CD4-positive, CD25-positive, alpha-beta regulatory T cell (primary cell): ENCODE measurements at places on chromosomes 12 and 14. TPM values are rescaled to one million over a fixed set of nuclear protein-coding genes. Genes with fewer than 3 reads are reported as not detected.
A peak's percentile ranks its signal among the peaks of the same experiment; 100 is the strongest.

Gene SAMD4A
- total RNA-seq: 7.9 TPM

Gene SLCO1A2
- total RNA-seq: not detected

Gene C3AR1
- 2.7 TPM for total RNA-seq

DNA sequence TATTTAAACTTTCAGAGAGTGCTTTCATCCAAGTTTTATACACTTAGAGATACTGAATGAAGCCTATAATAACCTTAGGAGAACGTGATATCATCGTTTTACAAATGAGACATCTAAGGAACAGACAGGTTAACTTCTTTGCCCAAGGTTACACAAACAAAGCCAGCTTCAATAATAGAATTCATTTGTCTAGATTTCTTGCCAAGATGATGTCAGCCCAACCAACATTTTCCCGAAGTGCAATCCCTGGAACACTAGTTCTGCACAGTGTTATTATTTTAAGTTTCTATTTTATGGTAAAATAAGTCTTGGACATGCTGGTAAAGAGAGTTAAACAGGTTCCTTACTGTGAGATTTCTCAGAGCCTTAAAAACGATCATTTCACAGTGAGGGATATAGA lies 174.6 kb downstream of the SLC25A21 start:
- no peaks in the 10 kb centered on the region for H3K4me1 ChIP-seq
- DNase-seq: no peak
- no peaks in the 10 kb centered on the region for H3K36me3 ChIP-seq

Gene TBX5
- not detected for total RNA-seq

GRCh38 chr14:75292101-75292563 lies 13.5 kb downstream of the FOS start:
- H3K4me1 ChIP-seq: peaks cover 29% of the 10 kb centered on the region
- no peak overlapping the region for H3K27ac ChIP-seq
- no peak overlapping the region for H3K4me3 ChIP-seq
- H3K36me3 ChIP-seq: no peaks in the 10 kb centered on the region

GRCh38 chr12:105107171-105107493 lies 399 bp upstream of the WASHC4 start:
- no peak for DNase-seq
- H3K27me3 ChIP-seq: peaks cover 15% of the 10 kb centered on the region
- H3K27ac ChIP-seq: peak overlapping the region; percentile 89
- H3K36me3 ChIP-seq: no peaks in the 10 kb centered on the region

DNA sequence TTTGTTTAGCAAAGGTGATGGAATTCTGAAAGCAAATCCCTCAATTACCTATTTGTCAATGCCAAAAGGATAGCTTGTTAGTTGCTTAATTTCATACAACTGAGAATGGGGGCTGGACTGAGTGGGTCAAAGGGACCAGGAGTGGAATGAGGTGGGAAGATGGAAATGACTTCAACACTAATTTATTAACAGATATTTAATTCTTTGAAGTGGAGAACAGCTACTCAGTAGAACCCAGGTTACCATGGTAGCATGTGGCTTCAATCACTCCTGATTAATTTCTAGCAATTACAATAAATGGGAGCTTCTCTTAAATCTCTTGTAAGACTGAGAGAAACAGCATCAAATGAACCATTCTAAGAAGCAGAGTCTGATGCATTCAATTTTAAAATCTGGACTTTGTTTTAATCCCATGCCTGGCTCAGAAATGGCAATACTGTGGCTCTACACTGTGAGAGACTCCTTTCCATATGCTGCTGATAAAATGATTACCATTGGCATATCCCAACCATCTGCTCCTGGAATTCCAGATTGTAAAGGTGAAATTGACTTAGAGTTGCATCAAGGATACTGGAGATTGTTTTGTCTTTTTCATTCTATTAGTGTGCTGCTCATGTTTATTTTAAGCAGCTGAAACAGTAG lies 607.8 kb downstream of the SNAPC1 start:
- H3K27me3 ChIP-seq: no peaks in the 10 kb centered on the region
- H3K4me1 ChIP-seq: no peaks in the 10 kb centered on the region
- no peaks in the 10 kb centered on the region for H3K36me3 ChIP-seq
- H3K27ac ChIP-seq: no peak overlapping the region
- no peak for DNase-seq
- H3K4me3 ChIP-seq: no peak overlapping the region

Gene TAS2R13
- total RNA-seq: 1.4 TPM

DNA sequence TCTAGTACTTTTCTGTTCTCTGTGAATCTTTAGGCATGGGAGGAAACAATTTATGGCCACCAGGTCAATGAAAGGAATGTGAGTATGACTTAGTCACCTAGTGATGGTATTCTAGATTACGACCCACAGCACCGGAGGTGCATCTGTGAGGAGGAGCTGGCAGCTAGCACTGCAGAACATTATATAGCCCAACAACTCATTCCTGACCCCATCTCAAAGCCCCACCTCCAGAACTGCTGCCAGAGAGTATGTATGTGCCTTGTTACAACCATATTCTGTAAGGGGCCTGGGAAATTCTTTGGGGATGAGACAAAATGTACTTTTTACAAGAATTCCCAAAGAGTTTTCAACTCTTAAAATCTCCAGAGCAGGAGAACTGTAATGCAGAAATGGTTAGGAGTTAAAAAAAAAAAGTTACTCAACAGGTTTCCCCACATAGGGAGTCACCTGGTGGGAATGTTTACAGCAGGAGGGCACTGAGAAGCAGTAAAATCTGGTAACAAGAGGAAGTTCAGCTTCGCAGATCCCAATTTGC lies 34.9 kb upstream of the CERS5 start:
- no peaks in the 10 kb centered on the region for H3K4me1 ChIP-seq
- H3K4me3 ChIP-seq: no peak overlapping the region
- no peak for DNase-seq
- H3K27me3 ChIP-seq: no peaks in the 10 kb centered on the region
- no peak overlapping the region for H3K27ac ChIP-seq

- no peak for DNase-seq
- no peak overlapping the region for H3K27ac ChIP-seq
- no peak overlapping the region for H3K4me3 ChIP-seq
- no peaks in the 10 kb centered on the region for H3K4me1 ChIP-seq
Measured at GRCh38 chr12:127311720-127312364, 955.1 kb upstream of the TMEM132C start.

DNA sequence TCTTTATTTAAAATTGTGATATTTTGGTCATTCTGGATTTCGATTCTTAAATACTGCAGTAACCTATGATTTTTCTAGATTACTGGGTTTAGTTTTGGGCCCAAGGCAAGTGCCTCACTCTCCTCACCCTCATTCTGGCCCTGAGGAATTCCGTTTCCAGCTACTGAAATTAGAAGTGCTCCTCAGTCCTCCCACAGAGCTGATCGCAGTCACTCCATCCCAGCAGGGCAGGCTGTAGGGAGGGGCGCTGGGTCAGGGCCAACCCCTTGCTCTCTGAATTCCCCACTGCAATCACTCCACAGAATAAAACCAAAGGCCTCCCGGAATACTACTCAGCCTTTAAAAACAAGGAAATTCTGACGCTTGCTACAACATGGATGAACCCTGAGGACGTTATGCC lies 66.5 kb upstream of the DIO3 start:
- H3K27ac ChIP-seq: no peak overlapping the region
- no peak overlapping the region for H3K4me3 ChIP-seq
- no peaks in the 10 kb centered on the region for H3K36me3 ChIP-seq

Gene CLEC6A
- not detected for total RNA-seq

Gene HNF1A
- total RNA-seq: not detected

Gene SLCO1B1
- not detected for total RNA-seq

Gene YLPM1
- total RNA-seq: 93.2 TPM

Gene PTGR2
- 1.1 TPM for total RNA-seq

Gene NYNRIN
- total RNA-seq: 0.22 TPM

GRCh38 chr12:27246774-27247173 lies 2.7 kb downstream of the STK38L start:
- no peak for DNase-seq
- no peaks in the 10 kb centered on the region for H3K36me3 ChIP-seq
- no peaks in the 10 kb centered on the region for H3K27me3 ChIP-seq
- peaks cover 17% of the 10 kb centered on the region for H3K4me1 ChIP-seq

DNA sequence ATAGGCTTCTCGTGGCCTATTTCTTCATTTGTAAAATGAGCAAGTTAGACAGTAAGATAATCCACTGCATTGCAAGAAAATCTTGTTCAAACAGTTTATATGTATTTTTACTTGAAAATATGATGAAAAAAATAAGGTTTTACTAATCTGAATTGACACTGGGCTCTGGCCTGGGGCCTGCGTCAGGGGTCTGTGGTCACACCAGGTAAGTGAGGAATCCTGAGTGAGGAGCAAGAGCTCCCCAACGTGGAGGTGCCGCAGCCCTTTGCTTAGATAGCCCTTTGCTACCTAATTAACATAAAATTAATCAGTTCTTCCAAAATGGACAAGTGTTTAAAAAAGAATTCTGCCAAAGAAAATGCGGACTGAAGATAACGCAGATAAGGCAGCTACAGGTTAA lies 39.1 kb upstream of the STAB2 start:
- peaks cover 4% of the 10 kb centered on the region for H3K27me3 ChIP-seq
- H3K27ac ChIP-seq: no peak overlapping the region
- no peak overlapping the region for H3K4me3 ChIP-seq
- no peaks in the 10 kb centered on the region for H3K36me3 ChIP-seq
- DNase-seq: no peak

DNA sequence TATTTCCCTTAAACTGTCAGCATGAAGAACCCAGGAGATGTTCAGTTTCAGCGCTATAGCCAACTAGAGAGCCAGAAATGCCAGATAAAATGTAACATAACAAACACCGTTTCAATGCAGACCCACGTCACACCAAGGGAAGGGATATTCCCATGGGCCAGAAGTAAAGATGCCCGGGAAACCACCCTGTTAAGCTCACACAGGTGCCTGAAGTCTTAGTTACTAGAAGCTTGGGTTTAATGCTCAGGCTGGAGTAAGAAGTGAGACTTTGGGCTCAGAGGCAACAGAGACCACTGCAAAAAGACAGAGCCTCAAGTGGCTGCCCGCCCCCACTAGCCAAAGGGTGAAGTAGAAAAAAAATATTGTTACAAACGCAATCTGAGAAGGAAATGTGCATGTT lies 52.3 kb downstream of the SYNE3 start:
- DNase-seq: no peak
- no peaks in the 10 kb centered on the region for H3K27me3 ChIP-seq
- peak overlapping the region; percentile 4 for H3K4me3 ChIP-seq

Gene TSPAN31
- total RNA-seq: 8.7 TPM

DNA sequence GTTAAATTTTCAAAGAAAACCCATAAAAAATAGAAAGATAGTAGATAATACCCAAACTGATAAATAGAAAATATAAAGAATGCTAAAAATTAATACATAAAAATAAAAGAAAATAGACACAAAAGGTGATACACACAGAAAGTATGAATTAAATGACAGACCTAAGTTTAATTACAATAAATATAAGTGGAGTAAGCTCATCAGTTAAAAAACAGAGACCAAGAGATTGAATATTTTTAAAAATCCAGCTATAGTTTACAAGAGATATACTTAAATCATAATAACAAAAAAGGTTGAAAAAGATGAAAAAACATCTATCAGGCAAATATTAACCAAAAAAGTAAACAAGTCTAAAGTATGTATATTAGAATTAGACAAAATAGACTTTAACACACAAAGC lies 268.2 kb downstream of the SOX5 start:
- no peak overlapping the region for H3K4me3 ChIP-seq
- no peaks in the 10 kb centered on the region for H3K4me1 ChIP-seq
- H3K27ac ChIP-seq: no peak overlapping the region
- no peaks in the 10 kb centered on the region for H3K36me3 ChIP-seq

GRCh38 chr14:100221533-100222223 lies 17.3 kb upstream of the YY1 start:
- peaks cover 50% of the 10 kb centered on the region for H3K4me1 ChIP-seq
- H3K4me3 ChIP-seq: peak overlapping the region; percentile 94
- peak; percentile 54 for DNase-seq
- no peaks in the 10 kb centered on the region for H3K36me3 ChIP-seq
- peak overlapping the region; percentile 81 for H3K27ac ChIP-seq

GRCh38 chr14:88821888-88822287 lies 2.6 kb upstream of the TTC8 start:
- H3K36me3 ChIP-seq: no peaks in the 10 kb centered on the region
- no peak for DNase-seq
- H3K4me3 ChIP-seq: no peak overlapping the region

GRCh38 chr12:19800884-19801283 lies 361.6 kb downstream of the AEBP2 start:
- H3K4me1 ChIP-seq: no peaks in the 10 kb centered on the region
- no peaks in the 10 kb centered on the region for H3K27me3 ChIP-seq
- DNase-seq: no peak
- no peaks in the 10 kb centered on the region for H3K36me3 ChIP-seq
- no peak overlapping the region for H3K4me3 ChIP-seq

- H3K4me3 ChIP-seq: no peak overlapping the region
- H3K27me3 ChIP-seq: no peaks in the 10 kb centered on the region
- no peaks in the 10 kb centered on the region for H3K4me1 ChIP-seq
- no peaks in the 10 kb centered on the region for H3K36me3 ChIP-seq
- no peak overlapping the region for H3K27ac ChIP-seq
Measured at GRCh38 chr12:130538343-130539095, 177.6 kb downstream of the RIMBP2 start.

- no peak overlapping the region for H3K27ac ChIP-seq
- no peaks in the 10 kb centered on the region for H3K36me3 ChIP-seq
- no peak overlapping the region for H3K4me3 ChIP-seq
- no peaks in the 10 kb centered on the region for H3K27me3 ChIP-seq
Measured at GRCh38 chr12:46915082-46915481, 89.3 kb upstream of the SLC38A4 start.

Gene METAP2
- total RNA-seq: 55.7 TPM

DNA sequence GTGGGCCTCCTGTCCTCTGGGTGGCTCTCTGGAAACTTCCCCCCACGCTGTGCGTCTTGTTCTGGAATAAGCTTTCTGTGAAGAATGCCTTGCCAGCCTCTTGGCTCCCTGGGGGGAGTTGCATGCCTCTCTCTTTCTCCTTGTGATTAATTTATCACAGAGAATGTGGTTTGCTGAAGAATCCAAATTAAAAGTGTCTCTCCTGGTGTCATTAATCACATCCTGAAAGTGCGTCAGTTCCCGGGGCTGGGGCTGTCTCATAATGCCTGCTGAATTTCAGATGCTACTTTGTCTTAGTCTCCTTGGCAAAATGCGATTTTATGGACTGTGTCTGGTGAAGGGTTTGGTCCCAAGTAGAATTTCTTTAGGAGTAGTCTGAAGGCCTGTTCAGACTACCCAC lies 787.7 kb upstream of the TMEM132C start:
- H3K36me3 ChIP-seq: no peaks in the 10 kb centered on the region
- no peaks in the 10 kb centered on the region for H3K27me3 ChIP-seq
- no peak for DNase-seq
- H3K27ac ChIP-seq: no peak overlapping the region
